ENCODE measurements at places on chromosomes 7 and 10.

DNA sequence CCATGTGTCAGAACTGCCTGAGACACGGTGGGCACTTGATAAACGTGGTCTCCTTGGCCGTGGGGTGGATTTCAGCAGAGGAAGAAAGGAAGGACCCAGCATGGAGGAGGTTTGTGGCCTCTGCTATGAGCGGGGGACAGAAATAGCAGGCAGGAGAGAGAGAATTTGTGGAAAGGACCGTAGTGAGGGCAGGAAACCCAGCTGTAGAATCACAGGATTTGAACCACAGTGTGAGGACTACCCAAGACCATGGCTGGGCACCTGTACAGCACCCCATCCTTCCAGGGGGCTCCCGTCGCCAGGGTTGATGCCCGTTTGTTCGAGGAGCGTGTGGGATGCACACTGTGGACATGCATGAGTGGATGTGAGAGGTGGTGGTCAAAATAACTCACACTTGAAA, 183.4 kb downstream of the PTPN20 start:
- no peak for DNase-seq

GRCh38 chr10:12031404-12031803, 11.2 kb downstream of the UPF2 start:
- no peak for DNase-seq

DNA sequence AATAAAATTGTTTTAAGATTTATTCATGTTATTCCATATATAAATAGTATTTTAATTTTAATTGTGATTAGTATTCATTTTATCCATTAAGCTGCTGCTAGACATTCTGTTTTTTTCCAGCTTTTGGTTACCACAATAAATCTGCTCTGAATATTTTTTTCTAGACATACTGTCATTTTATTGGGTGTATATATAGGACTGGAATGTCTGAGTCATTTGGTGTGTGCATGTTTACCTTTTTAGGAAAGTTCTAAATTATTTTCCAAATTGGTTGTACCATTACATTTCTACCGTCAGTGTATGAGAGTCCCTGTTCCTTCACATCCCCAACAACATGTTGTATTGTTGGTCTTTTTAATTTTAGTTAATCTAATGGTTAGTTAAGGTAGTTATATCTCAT, 1138.1 kb downstream of the REEP3 start:
- DNase-seq, result no peak

GRCh38 chr7:27917774-27918314, 177.9 kb downstream of the TAX1BP1 start:
- peak; percentile 82 for DNase-seq

GRCh38 chr7:14341200-14341775, 351.8 kb upstream of the ETV1 start:
- no peak for DNase-seq

All from bronchial epithelial cell (primary cell).